ENCODE measurements at places on chromosomes 13 and 19.
A peak's percentile ranks its signal among the peaks of the same experiment; 100 is the strongest.

DNA sequence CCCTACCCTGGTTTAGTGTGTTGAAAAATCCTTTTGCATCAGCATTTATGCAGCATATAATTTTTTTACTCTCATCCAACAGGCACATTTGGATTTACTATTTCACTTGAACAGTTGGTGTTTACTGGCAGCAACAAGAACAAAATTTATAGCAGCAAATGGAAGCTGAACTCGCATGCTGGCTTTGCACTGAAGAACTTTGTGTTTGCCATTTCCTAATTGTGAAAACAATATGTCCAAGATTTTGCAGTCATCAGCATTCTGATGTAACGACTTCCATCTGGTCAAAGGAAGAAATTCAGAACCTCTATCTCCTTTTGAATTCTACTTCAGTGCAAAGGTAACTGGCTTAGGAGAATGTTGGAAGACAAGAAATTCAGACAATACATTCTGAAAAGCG is 131.0 kb downstream of the DLEU7 start:
- DNase-seq = no peak

DNA sequence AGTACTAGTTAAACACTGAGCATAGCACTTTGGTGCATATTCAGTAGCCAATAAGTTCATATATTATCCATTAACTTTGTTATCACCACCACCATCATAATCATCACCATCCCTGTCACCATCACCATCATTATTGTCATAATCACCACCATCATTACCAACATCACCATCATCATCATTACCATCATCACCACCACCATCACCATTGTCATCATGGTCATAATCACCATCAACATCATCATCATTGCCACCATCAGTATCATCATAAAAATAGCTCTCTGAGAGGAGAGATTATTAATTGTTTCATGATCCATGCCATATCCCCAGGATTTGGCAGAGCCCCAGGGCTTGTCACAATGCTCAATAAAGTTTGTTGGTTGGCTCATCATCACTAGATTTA is 49.3 kb downstream of the MBD3L1 start:
- no peak for DNase-seq

DNA sequence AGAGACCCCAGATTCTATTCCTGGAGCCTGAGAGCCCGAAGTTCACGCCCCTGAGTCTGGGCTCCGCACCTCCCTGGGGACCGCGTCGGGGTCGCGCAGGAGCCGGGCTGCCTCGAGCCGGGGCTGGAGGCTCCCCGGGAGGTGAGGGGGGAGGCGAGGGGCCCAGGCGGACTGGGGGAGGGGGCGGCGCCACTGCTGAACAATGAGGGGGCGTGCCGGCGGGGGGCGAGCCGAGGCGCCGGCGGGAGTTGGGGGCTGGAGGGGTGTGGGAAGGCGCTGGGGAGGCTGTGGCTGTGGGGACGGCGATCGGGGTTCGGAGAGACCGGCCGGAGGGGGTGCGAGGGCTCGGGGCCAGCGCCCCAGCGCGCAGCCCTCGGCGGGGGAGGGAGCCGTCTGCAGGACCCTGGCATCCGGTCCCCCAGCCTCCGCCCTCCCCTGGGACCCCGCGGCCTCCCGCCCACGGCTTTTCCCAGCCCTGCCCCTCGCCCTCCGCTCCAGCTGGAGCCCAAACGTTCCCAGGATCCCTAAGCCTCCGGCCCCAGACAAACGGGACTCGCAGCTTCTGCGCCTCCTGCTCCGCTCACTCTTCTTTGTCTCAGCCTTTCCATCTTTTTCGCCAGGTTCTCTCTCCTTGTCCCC is 922 bp downstream of the PLEKHG2 start:
- peak; percentile 26 for DNase-seq

- DNase-seq = no peak
These were observed 199.7 kb downstream of the TSHZ3 start for GRCh38 chr19:31149441-31149941.

DNA sequence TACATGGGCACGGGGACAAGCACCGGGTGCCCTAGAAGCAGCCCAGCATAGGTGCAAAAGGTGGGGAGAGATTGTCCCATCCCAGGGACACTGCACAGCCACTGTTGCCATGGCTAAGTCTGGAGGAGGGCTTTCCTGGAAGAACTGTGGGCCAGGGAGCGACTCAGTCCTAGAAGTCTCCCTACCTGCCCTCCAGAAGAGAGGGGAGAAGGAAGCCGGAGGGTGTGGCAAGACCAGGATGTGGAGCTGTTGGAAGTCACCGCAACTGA is 2.3 kb upstream of the FBN3 start:
- DNase-seq = no peak

DNA sequence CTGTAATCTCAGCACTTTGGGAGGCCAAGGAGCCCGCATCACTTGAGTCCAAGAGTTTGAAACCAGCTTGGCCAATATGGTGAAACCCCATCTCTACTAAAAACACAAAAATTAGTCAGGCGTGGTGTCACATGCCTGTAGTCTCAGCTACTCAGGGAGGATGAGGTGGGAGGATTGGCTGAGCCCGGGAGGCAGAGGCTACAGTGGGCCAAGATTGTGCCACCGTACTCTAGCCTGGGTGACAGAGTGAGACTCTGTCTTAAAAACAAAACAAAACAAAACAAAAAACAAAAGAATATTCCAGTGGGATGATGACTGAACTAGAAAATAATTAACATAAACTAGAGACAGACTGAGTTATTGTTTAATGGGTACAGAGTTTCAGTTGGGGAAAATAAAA is 81.7 kb upstream of the ABCC4 start:
- DNase-seq = no peak

GRCh38 chr19:50712833-50713232 is 6.8 kb downstream of the SHANK1 start:
- no peak for DNase-seq

- no peak for DNase-seq
These were observed 18.5 kb downstream of the RASL11A start for GRCh38 chr13:27289011-27289665.

DNA sequence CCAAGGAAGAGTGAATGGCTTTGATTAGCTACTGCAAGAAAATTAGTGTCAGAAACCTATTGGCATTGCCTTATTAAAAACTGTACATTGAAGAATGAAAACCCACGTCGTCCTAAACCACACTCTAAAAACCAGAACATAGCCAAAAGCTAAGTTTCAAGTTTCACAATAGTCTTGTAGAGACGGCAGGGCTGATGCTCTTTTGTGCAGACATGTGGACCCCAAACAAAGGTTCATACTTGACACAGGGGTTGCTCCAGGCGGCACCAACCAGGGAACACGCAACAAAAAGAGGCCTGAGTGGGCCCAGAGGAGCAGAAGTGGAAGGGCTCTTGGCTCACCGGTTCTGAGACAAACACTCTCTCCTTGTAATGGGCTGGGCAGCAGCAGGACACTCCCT is 28.6 kb upstream of the MIR17HG start:
- no peak for DNase-seq

DNA sequence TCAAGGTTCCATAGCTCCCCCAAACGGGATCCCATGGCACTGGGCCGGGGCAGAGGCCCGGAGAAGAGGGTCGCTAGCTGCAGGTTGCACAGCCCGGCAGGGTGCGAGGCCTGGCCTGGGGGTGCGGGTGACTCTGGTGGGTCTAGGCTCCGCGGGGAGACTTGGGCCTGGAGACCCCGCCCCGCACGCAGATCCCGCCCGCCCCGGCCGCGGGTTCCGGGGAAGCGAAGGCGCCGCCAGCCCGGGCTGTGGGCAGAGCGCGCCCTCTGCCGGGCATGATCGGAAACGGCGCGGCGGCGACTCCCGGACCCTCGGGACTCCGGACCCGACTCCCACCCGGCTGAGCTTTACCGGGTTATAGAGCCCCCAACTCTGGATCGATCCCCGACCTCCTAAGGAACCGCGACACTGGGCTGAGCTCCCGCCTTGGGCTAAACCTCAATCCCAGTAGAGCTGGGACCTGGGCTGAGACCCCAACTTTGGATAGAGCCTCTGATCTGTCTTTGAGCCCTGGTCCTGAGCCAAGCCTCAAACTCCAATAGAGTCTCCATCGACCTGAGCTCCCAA is 3.1 kb upstream of the TNFAIP8L1 start:
- peak; percentile 62 for DNase-seq

DNA sequence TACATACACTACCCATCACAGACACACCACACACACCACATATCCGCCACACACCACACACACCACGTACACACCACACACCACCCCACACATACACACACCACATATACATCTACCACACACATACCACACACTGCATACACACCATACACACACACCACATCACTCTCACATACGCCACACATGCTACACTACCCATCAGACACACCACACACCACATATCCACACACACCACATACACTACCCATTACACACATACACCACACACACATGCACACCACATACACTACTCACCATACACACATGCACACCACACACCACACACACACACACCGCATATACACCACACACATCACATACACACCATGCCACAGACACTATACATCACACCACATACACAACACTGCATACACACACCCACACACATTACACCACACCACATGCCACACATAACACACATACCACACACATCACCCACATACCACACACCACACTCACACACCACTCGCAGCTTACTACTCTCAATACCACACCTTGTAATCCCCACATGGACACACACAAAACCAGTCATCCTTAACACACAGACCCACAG is 9.5 kb downstream of the ERFL start:
- DNase-seq = no peak

DNA sequence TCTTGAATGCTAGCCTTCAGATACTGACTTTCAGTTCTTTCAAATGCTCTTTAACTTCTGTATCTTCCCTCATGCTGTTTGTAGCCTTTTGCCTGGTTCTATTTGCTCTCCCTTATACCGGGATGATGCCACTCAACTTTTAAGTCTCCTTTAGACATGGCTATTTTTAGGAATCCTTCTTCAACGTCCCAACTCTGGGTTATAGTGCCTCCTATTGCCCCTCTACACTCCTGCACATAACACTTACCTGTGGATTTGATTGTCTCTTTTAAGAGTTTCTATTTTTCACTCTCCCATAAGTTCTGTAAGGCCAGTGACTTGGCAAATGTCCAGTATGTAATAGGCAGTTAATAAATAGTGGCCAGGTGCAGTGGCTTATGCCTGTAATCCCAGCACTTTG is 343.0 kb downstream of the KLF5 start:
- no peak for DNase-seq

DNA sequence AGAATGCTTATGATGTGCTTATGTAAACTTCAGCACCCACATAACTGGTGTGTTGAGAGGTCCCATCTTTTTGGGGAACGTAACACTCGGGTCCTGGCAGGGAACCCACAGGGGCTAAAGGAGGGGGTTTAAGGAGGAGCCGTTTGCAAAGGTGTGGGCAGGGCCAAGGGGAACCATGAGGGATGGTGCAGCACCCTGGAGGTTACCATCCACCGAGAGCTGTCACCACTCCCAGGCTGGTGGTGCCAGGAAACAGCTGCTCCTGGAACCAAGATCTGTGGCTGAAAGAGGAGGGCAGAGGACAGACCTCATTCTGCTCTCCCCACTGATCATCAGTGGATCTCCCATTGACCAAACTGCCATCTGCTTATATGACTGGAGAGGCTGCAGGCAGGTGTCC is 23.2 kb upstream of the CYP4F8 start:
- DNase-seq = no peak

- DNase-seq = no peak
These were observed 372.6 kb downstream of the OXGR1 start for GRCh38 chr13:96621634-96622183.

DNA sequence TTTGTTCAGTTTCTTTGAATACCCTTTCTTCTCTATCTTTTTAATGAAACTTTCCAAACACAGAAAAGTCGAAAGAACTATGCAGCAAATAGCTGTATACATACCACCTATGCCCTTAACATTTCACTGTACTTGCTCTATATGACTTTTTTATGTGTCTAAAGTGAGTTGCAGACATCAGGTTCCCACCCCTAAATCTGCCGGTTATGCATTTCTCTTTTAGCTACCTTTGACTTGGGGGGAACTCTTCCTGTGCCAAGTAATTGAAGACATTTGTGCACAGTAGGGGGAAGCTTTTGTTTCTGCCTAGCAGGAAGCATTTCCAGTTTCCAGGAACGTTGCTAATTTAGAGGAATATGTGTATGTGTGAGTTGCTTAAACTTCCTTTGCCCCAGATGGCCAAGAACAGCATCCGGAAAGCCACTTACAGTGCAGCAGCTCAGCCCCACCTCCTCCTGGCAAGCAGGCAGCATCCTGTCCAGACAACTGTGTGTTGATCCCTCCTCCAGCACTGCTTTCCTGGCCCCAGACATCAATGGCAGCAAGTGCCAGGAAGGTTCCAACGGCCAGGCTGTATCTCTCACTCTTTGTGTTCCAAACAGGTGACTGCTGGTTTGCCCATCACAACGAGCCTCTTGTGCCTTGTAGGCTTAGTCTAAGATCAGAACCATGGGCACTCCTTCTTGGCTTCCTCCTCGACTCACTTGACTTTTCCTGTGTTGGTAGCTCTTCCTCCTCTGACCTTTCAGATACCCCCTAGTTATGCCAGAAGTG is 14.7 kb upstream of the GRAMD1A start:
- DNase-seq = no peak

GRCh38 chr13:41455725-41456419 is 1.5 kb upstream of the RGCC start:
- DNase-seq = no peak

GRCh38 chr13:105363261-105364190 is 1171.9 kb downstream of the EFNB2 start:
- no peak for DNase-seq

DNA sequence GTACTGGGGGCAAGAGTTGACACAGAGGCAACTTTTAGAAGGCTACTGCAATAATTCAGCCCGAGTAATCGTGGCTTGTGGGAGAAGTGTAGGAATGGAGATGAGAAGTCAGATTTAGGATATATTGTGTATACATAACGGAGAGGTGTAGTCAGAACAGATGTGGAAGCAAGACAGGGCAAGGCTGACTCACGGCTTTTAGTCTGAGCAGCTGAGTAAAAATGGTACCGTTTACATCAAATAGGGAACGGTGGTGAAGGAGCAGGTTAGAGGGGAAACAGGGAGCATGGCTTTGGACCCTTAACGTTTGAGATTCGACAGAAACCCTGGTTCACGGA is 796 bp upstream of the LSM14A start:
- no peak for DNase-seq

- no peak for DNase-seq
These were observed 17.8 kb upstream of the CCNA1 start for GRCh38 chr13:36414461-36414860.

DNA sequence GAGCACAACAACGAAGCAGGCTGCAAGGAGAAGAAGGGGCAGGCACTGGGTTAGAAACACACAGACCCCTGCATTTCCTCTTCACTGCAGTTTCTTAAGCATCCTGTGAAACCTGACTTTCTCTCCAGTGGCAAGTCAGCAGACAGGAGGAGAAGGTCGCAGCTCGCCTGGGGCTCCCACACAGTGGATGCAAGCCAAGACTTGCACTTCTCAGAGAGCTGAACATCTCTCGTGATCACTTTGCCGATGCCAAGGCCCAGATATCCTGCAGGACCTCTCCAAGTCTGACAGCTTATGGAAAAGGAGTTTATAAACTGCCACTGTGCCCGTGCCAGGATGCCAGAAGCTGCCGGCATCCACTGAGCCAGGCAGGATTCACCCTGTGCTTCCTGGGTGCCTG is 18.4 kb downstream of the TMEM272 start:
- no peak for DNase-seq

Measured in dorsolateral prefrontal cortex (tissue), 122 donors.